ENCODE measurements at places on chromosomes 6 and 20. TPM values are rescaled to one million over a fixed set of nuclear protein-coding genes. Genes with fewer than 3 reads are reported as not detected.
A peak's percentile ranks its signal among the peaks of the same experiment; 100 is the strongest.

DNA sequence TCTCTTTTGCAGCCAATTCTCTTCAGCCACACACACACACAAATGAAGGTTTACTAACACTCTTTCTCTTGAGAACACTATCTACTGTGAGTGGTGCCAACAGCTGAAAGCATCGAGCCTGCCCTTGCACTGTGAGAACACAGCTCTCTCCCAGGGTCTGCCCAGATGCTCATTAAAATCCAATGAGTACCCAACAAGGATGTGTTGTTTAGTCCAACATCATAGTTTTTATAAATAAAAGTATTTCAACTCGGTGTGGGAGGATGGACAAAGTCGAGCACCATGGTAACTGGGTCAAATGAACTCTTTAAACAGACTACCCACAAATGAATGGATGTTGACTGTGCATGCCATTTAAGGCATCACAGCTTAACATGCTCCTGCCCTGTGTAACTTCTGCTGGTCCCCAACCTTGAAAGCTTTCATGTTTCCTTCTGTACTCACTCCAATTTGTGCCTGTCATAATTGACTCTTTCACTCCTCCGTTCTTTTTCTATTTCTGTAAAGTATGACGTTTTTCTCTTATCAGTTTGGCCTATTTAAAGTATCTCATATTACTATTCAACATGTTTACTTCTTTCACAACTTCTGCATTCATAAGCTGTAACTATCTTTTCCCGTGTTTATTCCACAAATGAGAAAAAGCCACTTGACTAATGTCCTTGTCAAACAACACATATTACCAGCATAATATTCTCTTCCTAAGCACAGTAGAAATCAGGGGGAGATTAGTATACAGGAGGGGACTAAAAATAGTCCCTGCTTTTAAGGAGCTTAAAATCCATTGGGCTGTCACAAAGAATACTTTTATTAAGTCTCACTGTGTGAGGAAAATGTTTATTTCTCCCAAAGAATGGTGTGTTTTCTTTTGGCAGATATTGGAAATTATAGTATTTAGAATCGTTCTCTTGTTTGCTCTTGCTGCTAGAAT is 215.4 kb downstream of the RFPL4B start:
- no peak for DNase-seq

DNA sequence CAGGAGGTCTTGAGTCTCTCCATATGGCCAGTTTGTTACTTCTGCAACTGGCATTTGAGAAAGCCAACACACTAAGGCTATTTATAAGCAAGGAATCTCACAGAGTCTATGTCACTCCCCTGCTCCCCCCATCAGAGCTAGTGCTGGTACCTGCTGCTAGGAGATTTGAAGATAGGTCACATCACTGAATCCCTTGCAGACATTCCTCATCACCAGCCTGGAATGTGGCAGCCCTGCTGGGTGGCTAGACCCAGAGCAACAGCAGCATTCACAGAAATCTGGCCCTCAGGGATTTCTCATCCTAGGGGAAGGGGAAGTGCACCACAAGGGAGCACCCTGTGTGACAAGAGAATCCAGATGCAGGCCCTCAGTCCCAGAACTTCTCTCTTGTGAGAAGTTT is 672.1 kb downstream of the HACE1 start:
- DNase-seq = no peak

- DNase-seq = no peak
Measured at GRCh38 chr20:57330998-57331397, 1.4 kb downstream of the SPO11 start.

DNA sequence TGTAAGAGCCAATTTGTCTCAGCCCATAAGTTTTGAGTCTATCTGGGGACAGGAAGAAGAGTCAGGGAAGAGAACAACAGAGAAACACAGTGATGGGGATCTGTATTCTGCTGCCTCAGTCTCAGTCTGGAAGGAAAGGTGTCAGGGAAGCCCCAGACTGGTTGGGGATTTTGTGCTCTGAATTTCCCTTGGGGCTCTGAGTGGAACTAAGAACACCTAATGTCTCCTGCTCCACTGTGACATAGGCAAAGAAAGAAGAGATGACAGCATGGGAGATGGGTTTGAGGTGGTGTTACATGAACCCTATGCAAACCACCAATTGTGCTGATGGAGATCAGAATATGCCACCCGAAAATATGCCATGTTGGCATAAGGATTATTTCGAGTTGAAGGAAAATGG is 139.5 kb upstream of the MYLIP start:
- no peak for DNase-seq

COL20A1 gene
- 0.42 TPM for polyA plus RNA-seq

HSPA1A gene
- 87.1 TPM for polyA plus RNA-seq

DNA sequence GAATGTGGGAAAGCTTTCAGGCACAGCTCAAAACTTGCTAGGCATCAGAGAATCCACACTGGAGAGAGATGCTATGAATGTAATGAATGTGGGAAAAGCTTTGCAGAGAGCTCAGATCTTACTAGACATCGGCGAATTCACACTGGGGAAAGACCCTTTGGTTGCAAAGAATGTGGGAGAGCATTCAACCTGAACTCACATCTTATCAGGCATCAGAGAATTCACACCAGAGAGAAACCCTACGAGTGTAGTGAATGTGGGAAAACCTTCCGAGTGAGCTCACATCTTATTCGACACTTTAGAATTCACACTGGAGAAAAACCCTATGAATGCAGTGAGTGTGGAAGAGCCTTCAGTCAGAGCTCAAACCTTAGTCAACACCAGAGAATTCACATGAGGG is 8.7 kb downstream of the ZNF165 start:
- DNase-seq = no peak

GRCh38 chr6:152426276-152426675 is 210.9 kb downstream of the SYNE1 start:
- no peak for DNase-seq

CDC5L gene
- 49.2 TPM for polyA plus RNA-seq

DNA sequence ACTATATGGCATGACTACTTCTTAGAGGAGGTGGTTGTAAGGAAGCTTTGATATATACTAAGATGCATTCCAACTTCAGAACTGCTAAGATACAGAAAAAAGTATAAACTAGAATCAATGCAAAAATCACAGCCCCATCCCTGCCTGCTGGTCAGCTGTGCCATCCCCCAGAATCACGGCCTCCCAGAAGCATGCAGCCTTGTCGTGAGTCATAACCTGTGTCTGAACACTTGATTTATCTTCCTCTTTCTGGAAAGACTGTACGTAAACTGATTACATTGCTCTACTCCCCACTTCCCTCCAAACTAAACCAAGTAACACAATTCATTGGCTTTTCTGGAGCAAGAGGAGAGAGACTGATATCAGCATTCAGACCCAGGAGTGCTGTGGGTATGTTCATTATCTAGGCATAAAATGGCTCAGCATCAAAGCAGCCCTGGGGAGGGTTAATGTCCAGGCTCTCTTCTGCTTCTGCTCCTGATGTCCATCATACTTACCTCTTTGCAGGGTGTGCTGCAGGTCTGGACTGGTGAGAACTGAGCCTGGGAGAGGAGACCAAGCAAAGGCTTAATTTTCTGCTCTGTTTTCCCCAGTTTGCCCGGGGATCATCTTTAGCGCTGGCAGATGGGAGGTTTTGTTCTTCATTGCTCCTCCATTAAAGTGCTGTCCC is 18.4 kb downstream of the SCP2D1 start:
- no peak for DNase-seq

DNA sequence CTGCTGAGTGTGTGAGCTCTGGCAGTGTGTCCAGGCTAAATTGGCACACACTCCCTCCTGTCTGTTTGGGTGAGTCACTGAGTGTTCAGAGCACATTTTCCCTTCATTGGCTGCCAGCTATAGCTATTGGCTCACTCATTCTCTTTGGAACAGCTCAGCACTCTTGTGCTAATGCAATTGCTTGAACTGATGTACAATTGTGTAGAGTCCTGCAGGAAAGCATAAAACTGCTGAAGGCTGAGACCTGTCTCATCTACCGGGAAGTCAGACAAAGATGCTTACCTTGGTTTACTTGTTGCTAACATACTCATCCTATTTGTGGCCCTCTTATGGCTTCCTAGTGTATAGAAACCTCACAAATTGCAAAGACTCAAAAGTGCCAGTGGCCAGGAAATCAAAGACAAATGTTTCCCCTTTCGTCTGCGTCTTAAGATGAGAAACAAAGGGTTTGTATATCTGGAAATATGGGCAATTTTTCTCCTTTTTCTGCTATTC is 351.0 kb downstream of the BCKDHB start:
- no peak for DNase-seq

- no peak for DNase-seq
Measured at GRCh38 chr6:36296240-36296639, 26.4 kb downstream of the PNPLA1 start.

SRSF12 gene
- polyA plus RNA-seq = 12.6 TPM

GRCh38 chr6:40485300-40485699 is 101.9 kb downstream of the LRFN2 start:
- DNase-seq = peak; percentile 44

- no peak for DNase-seq
Measured at GRCh38 chr20:32632461-32633354, 41.0 kb downstream of the C20orf203 start.

DNA sequence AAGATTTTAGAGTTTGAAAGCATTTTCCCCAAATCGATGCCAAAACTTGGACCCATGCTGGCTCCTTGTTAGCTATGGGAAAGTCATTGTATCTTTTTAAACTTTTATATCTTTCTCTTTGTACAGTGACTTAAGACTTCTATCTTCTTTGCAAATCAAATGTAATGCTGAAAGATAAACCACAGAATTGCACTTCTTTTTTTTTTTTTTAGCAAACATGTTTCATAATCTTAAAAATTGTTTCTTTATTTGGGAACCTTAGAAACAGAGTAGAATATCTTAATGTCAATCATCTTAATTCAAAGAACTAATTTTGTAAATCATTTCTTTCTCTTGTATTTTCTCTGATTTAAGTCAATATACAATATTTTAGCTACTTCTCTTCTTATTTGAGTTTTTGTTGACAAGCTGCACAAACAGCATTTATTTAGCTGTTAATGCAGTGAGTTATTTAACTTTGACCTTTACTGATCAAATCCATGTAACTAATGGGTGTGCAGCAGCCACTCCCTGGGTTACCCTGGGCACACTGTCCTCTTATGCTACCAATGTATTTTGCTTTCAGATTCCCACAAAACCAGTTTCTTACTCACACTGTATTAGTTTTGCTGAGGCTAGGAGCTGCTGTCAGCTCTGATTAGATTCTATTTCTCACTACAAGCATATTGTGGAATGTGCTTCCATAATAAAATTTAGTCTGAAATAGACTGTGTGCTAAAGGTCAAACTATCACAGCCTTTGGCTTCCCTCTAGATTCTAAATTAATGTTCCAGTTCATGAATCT is 279.6 kb downstream of the ADGB start:
- DNase-seq = no peak

BPIFA1 gene
- polyA plus RNA-seq = not detected

GRCh38 chr20:14566505-14566904 is 229.1 kb upstream of the FLRT3 start:
- DNase-seq = no peak

DNA sequence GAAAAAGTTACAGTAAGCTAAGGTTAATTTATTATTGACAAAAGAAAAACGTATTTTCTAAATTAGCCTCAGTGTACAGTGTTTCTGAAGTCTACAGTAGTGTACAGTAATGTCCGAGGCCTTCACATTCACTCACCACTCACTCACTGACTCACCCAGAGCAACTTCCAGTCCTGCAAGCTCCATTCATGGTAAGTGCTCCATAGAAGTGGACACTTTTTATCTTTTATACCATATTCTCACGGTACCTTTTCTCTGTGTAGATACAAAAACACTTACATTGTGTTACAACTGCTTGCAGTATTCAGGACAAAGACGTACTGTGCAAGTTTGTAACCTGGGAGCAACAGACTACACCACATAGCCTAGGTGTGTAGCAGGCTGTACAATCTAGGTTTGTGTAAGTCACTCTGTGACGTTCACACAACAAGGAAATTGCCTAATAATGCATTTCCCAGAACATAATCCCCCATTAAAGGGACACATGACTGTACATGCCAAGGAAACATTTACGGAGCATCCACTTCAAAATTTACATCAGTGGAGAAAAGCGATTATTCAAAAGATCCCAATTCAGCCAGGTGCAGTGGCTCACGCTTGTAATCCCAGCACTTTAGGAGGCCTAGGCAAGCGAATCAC is 133.4 kb downstream of the BANF2 start:
- DNase-seq = no peak

DNA sequence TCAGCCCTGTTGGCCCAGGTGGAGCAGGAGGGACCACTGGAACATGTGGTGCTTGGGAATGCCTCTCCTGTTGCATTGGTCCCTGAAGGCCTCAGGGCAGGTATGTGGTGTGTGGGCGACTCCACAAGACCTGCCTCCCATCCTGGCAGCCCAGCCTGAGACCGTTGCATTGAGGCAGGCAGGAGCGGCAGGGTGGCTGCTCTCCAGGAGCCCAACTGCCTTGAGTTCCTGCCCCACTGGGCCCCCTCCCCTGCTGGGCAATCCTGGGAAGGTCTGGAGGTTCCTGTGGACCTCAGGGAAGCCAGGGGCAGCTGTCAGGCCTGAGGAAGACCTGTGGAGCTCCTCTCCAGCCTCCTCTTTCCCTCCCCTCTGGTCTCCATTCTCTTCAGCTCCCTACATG is 19.8 kb downstream of the MAVS start:
- no peak for DNase-seq

DNA sequence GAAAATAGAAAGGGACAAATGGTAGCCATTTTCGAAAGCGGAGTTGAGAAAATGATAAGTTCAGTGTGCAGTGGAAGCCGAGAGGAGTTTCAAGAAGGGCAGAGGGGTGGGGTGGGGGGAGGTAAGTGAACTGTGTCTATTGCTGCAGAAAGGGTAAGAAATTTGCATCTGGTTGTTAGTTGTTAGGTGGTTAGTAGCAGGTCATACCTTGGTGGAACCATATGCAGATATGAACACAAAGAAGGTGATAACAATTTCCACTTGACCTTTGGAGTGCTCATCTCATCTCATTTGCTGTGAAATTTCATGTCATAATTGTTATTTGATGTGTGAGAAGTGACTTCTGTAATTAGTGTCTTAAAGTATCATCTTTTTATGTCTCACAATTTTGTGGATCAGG is 288.2 kb downstream of the QKI start:
- DNase-seq = no peak

DNA sequence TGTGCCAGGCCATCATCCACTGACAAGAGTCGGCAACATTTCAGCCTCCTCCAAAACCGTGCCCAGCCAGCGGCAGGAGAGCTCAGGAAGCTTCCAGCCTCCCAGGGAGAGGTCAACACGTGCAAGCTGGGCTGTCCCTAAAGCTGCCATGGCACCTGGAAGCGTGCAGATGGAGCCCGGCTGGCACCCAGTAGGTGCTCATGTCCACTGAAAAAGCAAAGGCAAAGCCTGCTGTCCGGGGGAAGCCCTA is 14.4 kb upstream of the TLDC2 start:
- no peak for DNase-seq

DNA sequence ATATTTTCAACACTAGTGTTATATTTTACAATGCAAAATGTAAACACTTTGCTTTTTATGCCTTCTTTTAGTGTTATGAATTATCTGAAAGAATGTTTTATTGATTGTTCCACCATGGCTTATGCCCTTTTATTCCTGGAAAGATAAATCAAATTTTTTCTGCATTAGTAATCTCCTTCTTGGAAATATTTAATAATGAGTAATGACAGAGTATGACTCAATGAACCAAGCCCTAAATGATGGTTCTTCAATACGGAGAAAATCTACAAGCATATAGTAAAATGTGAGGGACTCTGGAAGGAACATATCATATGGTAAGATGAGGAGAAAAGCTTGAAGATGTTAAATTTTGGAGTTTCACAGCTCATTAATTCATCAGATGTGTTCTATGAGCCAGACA is 929.6 kb downstream of the C6orf118 start:
- no peak for DNase-seq

GRCh38 chr6:62119401-62119800 is 166.6 kb downstream of the KHDRBS2 start:
- DNase-seq = no peak

All from right renal cortex interstitium (tissue), 3 donors.